ENCODE measurements at places on chromosomes 4 and X.
A peak's percentile ranks its signal among the peaks of the same experiment; 100 is the strongest.

DNA sequence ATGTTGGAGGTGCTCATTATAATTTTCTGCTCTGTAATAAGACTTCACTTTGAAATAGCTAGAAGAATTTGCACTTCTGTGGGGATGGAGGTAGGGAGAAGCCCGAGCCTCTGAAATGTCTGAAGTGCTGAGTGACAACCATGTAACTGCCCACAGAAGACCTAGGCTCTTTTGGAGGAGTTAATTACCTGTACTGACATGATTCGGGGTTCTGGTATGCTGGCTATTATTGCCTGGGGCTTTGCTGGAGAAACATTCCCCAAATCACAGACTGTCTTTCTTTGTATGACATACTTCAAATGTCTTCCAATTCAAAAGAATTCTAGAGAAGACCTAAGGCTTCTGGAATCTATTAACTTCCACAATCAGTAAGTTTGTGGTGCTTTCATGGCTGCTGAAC is 211.2 kb upstream of the POF1B start:
- DNase-seq: no peak

DNA sequence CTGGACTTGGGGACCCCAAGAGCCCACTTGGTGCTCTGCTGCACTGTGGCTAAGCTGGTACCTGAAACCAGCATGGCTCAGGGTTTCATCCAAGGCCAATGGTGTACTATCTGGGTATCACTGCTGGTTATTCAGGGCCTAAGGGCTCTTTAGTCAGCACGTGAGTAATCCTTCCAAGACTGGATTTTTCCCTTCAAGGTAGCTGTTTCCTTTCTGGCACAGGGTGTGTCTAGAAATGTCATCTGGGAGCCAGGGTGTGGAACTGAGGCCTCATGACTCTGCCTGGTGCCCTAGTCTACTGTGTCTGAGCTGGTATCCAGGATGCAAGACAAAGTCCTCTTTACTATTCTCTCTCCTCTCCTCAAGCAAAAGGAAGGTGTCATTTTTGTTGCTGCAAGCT is 99.0 kb upstream of the QRFPR start:
- no peak for DNase-seq

DNA sequence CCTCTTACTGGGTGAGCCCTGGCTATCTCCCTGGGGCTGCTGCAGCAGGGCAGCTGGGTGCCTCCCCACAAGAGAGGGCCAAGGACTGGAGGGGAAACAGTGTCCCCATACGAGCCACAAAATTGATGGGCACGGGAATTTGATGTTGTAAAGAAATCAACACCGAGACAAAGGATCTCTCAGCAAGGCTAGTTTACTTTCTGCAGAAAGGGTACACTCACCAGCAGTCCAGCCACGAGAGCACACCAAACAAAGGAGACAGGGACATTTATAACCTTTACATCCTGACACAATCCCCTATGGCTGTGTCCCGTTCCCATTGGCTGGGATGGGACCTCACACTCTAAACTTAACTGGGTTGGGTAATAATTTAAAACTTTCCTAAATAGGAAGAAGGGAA is 25.9 kb downstream of the METAP1 start:
- no peak for DNase-seq

- no peak for DNase-seq
These were observed 79.6 kb downstream of the ANTXR2 start for GRCh38 chr4:79993476-79993875.

GRCh38 chrX:140918398-140919038 is 83.9 kb upstream of the SPANXB1 start:
- no peak for DNase-seq

GRCh38 chr4:135839712-135840111 is 1638.1 kb upstream of the PABPC4L start:
- DNase-seq: no peak

- no peak for DNase-seq
These were observed 159.7 kb downstream of the VSIG4 start for GRCh38 chrX:65879977-65880799.

DNA sequence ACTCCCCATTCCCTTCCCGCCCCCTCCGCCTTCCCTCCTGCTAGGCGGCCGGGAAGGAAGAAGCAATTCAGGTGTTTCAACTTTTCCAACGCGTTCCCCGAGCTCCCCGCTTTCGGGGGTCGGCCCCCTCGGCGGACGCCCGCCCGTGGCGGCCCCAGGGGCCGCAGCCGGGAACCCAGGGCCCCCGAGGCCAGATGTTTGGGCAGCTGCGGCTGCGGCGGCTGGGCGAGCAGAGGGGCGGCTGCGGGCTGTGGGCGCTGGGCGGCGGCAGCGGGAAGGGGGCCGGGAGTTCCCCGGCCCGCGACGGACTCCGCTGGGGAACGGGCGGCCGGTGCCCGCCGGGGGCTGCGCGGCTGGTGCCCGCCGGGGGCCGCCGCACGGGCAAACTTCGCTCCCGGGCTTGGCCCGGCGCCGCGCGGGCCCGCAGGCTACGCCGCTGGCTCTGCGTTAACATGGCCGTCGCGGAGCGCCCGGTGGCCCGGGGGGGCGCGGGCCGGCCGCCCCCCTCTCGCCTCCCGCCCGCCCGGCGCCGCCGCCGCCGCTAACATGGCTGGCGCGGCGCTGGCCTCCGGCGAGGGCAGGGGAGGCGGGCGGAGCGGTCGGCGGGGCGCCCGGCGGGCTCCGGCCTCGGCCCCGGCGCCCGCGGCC is 510 bp downstream of the HMGB3 start:
- DNase-seq: no peak

DNA sequence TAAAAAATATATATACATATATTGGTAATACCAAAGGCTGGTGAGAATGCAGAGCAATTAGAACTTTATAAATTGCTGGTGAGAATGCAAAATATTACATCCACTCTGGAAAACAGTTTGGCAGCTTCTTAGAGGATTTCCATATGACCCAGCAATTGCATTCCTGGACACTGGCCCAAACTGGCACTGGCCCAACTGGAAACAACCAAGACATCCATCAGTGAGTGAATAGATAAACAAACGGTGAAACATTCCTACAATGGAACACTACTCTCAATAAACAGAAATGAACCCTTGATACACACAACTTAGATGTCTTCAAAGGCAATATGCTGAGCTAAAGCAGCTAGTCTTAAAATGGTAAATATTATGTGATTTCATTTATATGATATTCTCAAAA is 524.2 kb downstream of the IQCM start:
- no peak for DNase-seq

GRCh38 chr4:37770016-37770415 is 56.5 kb upstream of the PGM2 start:
- no peak for DNase-seq

DNA sequence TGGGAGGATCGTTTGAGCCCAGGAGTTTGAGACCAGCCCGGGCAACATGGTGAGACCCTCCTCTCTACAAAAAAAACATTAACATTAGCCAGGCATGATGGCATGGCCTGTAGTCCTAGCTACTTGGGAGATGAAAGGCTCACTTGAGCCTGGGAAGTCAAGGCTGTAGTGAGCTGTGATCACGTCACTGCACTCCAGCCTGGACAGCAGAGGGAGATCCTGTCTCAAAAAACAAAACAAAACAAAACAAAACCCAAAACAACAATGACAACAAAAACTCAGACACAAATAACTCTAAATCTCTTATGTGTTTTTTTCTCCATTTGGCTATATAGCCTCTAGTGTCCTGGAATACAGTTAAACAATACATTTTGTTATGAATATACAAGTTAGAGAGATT is 127.3 kb upstream of the STK26 start:
- DNase-seq: no peak

- no peak for DNase-seq
These were observed 45.7 kb upstream of the INTU start for GRCh38 chr4:127586922-127587571.

DNA sequence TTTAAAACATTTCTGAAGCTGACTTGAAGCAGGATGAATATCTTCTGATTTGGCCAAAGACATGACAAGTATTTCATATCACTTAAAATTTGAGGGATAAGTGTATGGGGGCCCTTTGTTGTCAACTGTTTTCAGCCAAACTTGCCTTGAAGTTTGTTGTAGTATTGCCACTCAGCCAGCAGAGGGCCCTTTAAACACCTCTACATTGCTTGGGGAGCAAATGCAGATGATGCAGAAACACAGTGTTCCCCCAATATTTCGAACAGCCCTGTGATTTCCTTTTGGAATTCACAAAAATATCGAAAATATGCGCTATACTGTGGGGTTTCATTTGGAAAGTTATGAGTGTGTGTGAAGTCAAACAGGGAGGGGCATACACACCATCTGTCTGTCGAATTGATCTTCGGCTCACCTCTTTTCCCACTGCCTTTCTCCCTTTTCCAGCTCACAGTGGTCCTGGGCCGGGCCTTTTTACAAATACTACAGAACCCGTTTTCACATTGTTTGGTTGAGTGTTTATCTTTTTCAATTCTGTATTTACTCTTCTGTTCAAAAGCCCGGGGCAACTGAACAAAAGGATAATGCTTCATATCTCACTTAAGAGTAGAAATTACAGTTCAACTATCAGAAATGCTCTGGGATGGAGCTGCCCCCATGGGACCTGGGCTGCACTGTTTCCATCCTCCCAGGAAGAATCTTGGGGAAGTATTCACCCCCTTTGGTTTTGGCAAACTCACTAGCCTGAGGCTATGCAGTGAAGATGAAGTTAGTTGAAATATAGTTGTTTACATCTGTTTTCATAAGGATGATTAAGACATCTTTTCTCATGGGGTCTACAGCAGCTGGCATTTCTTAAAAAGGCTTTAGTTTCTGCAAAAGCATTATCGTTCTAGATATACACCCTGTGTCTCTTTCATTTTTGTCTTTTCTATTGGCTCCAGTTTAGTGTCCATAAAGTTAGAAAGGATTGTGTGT is 137.6 kb downstream of the EGF start:
- no peak for DNase-seq

- DNase-seq: peak; percentile 46
These were observed 250 bp downstream of the USP9X start for GRCh38 chrX:41085512-41085877.

DNA sequence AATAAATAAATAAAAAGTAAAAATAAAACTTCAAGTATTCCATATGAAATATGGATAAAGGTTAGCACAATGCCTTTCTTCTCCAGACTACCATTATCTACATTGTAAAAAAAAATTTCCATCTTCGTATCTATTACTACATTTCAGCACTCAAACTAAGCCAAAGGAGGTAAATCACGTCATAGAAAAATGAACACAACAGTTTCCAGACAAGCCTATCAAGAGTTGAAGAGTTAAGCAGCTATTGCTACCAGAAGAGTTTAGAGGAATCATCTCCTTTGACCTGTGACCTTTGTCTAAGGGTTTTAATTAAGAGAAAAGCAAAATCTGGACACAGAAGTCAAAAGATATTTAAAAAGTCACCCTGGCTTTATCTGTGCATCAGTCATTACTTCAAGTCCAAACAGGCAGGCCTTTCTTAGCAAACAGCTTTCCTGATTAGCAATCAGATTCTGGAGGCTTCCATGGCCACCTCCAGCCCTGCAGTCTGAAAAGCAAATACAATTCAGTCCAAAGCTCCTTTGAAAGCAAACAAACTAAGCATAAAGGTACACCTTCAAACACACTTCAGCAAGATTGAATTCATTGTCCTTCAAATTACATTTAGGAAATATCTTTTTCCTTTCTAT is 82.2 kb downstream of the APBB2 start:
- DNase-seq: no peak

GRCh38 chrX:105758754-105759153 is 63.6 kb upstream of the NRK start:
- DNase-seq: no peak

- DNase-seq: no peak
These were observed 37.9 kb upstream of the SORCS2 start for GRCh38 chr4:7154351-7154981.

DNA sequence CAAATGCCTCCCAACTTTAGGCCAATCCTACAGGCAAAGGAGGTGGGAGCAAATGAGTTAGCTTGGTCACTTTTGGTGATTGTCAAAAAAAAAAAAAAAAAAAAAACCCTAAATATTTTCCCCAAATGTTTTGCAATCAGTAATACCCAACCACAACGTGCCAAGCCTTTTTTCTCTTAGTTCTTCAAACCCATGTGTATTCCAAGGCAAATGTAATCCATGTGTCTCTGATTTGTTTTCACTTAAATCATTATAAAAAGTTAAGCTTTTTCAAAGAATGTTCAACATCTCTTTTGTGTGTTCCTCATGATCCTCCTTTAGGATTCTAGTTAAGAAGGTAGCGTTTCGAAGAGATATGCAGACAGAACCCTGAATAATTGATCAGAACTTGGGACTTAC is 328.4 kb downstream of the PAPSS1 start:
- no peak for DNase-seq

GRCh38 chr4:74997948-74998729 is 65.2 kb downstream of the PARM1 start:
- no peak for DNase-seq

- no peak for DNase-seq
These were observed 410.5 kb downstream of the PPP3CA start for GRCh38 chr4:100936661-100937375.

DNA sequence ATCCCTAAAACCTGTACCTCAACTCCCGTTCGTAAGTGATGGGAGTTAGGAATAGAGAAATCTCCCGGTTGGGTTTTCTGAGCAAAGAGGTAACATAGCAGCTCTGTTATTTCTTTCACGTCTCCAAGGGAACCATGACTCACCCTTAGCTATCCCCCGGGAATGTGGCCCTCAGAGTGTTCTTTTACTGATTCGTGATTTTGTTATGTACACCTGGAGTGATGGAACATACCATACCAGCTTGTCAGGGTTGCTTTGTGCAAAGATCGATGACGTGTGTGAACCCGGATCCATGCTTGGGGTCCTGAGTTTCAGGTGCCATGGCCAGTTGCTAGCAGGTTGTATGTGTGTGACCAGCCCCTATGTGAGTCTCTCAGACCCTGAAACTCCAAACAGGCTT is 52.6 kb downstream of the HPRT1 start:
- DNase-seq: no peak

DNA sequence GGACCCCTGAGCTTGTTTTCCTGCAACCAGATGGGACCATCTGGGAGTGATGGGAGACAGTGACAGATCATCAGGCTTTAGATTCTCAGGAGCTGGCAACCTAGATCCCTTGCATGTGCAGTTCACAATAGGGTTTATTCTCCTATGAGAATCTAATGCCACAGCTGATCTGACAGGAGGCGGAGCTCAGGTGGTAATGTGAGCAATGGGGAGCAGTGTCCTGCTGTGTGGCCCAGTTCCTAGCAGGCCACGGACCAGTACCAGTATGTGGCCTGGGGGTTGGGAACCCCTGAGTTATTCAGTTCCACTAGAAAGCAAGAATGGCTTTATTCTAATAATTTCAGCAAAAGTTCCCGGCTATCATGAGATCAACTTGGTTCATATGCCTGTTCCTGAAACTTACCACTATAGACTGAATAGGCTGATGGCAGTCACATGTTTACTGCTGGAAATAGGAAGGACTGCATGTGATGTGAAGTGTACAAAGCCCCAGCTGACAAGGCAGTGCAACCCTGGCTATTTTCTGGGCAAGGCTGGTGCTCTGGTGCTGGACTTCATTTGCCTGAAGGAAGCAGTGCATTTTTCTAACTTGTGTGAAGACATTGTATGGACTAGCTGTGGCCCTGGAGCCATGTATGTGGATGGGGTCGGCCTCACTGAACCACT is 107.2 kb downstream of the SPRY1 start:
- DNase-seq: no peak

DNA sequence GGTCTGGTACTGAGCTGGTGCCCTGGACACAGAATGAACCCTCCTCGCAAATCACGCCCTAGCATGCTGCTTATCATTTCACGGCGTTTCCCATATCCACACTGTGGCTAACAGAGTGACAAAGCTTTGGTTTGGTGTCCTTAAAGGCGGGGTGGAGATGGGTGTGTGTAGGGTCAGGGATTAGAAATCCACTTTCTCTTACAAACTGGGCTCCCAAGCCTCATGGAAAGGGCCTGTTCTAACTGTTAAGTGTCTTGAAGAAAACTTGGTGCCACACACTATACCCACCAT is 735 bp upstream of the CHRDL1 start:
- no peak for DNase-seq

- DNase-seq: peak; percentile 45
These were observed 1.4 kb downstream of the HGFAC start for GRCh38 chr4:3442959-3443749.
